Left ventricle myocardium inferior (tissue), 1 donor: ENCODE measurements at places on chromosomes 3 and 15. TPM values are rescaled to one million over a fixed set of nuclear protein-coding genes. Genes with fewer than 3 reads are reported as not detected.

C3orf49 gene
- total RNA-seq: not detected

CACNA2D2 gene
- 2.3 TPM for total RNA-seq

ADGRG7 gene
- not detected for total RNA-seq

TM6SF1 gene
- 4.7 TPM for total RNA-seq

ATXN7 gene
- total RNA-seq: 12.1 TPM
